ENCODE measurements at places on chromosomes 1 and 21.

GRCh38 chr1:97936976-97937375 lies 16.1 kb upstream of the DPYD start:
- DNase-seq: peak; percentile 43

DNA sequence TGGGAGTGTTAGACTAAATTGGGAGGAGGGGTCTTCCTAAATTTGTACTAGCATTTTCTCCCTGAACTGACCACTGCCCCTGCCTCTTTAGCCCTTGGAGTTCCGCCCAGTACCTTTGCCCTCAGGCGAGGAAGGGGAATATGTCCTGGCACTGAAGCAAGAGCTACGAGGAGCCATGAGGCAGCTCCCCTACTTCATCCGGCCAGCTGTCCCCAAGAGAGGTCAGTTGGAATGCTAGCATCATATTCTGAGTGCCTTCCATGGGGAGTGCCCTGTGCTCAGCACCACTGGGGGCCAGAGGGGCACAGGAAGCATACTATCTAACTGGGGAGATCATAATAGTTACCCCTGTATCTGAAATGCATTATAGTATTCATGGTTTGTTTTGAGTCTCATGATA lies 10.7 kb downstream of the POLR3GL start:
- DNase-seq: no peak

DNA sequence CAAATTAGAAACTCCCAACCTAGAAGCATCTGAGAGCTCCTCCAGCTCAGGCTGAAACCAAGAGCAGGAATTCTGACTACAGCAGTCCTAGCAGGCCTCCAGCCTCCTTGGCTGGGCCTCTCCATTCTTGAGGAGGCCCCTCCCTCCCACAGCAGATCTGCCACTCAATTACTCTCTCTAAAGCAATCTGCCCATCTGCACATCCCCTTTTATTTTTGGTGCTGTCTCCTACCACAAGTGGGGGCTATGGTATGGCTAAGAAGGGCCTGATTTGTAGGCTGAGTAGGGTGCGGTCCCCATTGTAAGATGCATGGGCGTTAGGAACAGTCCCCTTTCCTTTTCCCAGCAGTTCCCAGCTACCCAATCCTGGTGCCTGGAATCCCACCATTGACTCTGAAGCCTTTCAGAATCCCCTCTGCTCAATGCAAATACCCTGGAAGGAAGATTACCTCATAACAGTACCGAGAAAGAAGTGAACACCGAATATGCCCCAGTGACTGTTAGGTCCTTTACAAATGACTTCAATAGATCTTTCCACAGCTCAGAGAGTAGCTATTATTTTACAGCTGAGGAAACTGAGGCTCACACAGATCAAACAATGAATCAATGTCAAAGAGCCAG lies 11.6 kb upstream of the TTC39A start:
- DNase-seq: no peak

DNA sequence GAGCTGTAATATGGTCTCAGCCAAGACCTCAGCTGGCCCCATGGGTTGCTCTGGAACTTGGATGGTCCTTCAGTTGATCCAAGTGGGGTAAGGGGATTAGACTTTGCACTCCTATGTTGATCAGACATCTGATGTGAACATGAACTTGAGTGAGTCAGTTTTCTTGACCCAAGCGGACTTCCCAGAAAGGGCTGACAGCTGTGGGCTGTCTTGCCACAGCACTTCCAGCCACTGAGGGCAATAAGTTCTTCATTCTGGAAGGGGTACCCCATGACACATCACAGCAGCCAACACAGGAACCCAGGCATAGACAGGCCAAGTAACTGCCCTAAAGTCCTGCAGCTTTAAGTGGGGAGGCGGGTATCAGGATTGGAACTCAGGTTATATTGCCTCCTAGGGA lies 93.9 kb upstream of the USP24 start:
- no peak for DNase-seq

DNA sequence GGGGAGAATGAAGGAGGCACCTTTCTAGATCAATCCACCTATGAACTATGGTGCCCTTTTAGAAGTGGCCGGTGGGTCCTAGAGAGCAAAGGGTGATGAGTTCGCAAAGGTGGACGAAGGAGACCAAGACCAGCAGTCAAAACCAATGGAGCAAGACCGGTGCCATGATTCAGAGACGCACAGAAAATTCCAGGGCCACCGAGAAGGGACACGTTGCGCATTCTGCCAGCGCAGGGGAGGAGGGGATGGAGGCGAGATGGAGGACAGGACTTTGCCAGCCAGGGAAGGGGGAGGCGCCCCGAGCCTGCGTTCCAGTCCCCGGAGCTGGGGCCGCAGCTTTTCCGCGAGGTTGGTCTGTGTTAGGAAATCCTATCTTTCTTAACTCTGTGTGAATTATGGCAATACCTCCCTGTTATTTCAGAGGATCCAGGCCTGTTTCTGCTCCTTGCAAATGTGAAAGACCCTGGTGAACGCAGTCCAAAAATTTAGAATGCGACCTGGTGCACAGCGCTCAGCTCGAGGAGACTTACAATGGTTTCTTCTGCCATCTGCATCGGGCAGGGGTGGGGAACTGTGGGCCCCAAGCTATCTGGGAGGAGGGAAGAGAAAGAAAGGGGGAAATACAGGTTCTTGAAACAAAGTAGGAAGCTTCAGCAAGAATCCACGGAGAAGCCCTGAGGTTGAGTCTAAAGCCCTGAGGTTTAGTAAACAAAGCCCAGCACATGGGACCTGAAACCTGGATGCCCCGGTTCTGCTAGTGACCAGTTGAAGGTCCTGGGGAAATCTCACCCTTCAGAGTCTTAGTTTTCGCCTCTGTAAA lies 129.4 kb downstream of the MRPS6 start:
- DNase-seq: peak; percentile 40

- DNase-seq: no peak
Observed at GRCh38 chr1:3380469-3380868, 74.0 kb upstream of the ARHGEF16 start.

DNA sequence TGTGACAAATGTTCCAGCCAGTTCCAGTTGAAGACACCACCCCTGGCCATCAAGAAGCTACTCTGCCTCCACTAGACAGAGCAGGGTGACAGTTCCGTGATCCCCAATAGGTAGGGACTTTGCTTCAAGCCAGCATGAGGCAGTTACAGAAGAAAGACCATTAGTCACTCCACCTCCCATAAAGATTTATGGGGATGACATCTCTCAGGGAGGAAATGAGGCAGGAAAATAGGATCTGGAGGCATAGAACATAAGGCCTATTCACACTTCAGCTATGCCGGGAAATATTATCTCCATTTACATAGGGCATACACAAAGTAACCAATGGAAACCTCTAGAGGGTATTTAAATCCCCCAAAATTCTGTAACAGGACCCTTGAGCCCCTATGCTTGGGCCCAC lies 3.5 kb upstream of the GBP7 start:
- no peak for DNase-seq

GRCh38 chr1:66380452-66381212 lies 153.3 kb upstream of the SGIP1 start:
- DNase-seq: no peak

GRCh38 chr1:7698641-7699040 lies 72.5 kb upstream of the VAMP3 start:
- no peak for DNase-seq

GRCh38 chr1:64092851-64093371 lies 110.5 kb upstream of the UBE2U start:
- no peak for DNase-seq

DNA sequence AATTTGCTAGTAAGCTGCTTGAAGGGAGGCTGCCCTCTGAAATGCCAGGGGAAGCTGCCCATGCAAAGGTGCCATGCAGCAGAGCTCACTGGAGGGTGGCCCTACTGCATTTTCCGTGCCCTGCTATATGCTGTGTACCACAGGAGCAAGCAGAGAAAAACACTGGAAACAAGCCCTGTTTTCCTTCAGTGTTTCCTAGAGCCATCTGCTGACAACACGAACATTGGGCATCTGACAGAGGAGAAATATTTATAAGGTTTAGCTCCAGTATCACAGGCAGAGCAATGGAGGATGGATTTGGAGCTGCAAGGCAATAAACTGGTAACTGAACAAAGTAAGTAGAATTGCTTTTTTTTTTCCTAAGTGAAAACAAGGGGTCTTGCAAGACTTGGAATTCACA lies 198.4 kb downstream of the USP25 start:
- DNase-seq: no peak

GRCh38 chr1:71861022-71861421 lies 421.3 kb downstream of the NEGR1 start:
- no peak for DNase-seq

GRCh38 chr1:197774466-197775281 lies 606 bp downstream of the DENND1B start:
- no peak for DNase-seq

GRCh38 chr1:202238914-202239313 lies 45.3 kb downstream of the LGR6 start:
- DNase-seq: no peak

GRCh38 chr1:115873184-115873583 lies 32.3 kb upstream of the NHLH2 start:
- no peak for DNase-seq

DNA sequence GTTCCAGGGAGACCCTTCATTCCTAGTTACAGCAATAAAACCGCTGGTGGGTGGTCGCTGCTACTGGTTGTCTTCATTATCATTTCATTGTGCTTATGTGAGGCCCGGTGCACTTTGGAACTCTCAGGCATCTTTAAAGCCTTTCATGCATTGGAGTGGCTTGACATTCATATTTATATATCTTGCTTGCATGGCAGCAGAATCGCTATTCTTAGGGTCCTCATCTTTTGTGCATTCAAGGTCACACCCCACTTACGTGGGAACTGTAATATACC lies 110.1 kb downstream of the ZBTB18 start:
- DNase-seq: no peak

DNA sequence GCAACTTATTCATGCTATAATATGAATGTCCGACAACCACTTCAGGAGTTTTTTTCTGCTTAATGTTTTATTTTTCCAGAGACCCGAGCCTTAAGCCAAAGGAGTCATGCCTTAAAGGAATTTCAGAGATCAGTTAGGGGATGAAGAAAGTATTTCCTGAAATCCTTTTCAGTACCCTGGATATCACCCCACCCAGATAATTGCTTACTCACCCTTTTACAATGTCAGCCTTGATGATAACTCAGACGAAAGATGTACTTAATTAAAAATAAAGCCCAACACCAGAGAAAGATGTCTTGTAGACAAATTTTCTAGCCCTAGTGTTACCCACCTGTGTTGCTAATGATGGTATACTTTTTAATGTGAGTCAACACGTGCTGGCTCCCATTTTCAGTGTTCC lies 124.1 kb downstream of the XCL2 start:
- no peak for DNase-seq

DNA sequence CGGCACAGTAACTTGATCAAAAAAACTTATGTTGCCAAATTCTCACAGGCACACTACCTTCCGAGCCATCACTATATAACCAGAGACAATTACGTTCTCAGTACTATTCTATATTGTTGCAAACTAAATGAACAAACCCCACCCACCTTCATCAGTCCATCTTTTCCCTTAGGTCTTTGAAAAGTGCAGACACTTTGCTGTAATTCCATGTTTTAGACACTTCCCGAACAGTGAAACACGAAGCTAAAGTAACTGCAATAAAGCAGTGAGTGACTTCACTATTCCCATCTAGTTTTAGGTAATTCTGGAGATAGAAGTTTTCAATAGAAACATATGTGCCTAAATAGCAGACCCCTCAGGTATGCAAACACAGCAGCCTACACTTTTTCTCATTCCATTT lies 7.7 kb downstream of the SFPQ start:
- DNase-seq: no peak

DNA sequence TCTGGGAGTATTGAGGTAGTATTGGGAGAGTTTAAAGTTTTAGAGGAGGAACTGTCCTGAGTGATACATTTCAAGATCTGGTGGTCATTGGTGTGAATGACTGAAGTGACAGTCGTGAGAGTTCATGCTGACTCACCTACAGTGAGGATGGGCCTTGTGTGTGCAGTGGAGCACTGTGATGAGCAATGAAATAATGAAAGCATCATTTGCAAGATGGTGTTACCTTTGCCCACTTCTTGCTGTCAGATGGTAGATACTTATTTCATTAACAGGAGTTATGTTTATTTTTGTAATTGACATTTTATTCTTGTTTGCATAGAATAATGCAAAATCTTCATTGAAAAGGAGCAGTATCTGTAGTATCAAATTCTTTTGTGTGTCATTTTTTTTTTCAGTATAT lies 29.0 kb downstream of the POU2F1 start:
- no peak for DNase-seq

DNA sequence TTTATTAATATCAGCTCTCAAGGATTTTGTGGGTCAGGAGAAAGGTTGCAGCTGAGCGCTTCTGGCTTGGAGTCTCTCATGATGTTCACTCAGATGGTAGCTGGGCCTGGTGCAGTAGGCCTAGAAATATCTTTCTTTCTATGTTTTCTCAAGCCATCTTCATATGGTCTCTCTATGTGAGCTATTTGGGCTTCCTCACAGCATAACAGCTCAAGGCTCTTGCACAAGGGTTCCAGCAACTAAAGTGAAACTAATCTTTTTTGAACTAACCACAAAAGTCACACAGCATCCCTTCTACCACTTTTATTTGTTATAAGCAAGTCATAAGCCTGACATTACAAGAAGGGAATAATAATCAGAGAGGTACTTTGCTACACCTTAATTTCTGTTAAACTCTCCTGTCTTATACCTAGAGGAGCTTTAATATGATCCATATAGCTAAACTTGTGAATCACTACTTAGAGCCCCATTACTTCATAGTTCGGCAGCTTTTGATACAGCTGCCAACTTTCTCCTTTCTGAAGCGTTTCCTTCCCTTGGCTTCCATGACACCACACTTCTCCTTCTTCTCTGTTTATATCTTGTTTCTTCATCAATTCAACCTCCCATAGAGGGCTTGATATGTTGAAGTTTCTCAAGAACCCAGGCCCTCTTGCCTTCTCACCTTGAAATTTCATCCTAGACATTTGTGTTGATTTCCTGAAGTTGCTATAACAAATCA lies 720.2 kb downstream of the LTN1 start:
- no peak for DNase-seq

DNA sequence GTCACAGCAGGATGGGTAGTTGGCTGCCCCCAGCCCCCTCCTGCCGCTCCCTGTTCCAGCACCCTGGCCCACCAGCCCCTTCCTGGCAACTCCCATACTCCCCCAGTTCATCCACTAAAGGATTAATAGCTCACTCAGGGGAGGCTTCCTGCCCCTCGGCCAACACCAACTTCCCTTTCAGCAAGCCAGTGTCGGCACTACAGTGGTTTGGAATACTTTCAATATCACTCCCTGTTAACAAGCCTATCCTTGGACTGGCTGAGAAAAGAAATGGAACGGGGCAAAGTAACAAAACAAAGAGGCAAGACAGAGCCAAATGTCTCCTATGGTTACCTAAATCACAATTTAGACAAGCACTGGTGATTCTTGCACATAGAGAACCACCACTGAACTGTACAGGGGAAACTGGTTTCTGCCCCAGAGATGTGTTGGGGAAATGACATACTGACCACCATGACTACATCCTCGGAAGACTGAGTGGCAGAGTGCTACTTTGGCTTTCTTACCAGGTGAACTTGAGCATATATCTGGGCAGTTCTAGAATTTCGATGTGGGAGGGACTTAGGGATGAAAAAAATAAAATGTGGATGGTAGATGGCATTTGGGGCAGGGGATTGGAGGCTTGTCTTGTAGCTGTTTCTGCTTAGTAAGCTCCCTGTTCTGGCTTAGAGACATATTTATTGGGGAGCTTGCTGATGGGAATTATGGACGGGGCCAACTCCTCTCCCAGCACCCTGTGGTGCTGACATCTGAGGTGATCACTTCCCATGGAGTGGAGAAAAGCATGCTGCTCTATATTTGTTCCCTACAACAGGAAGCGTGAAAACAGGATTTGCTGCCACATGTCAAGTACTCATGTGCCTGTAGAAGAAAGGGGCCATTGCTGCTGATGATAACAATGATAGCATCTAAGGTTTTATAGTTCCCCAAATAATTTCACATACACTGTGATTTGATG lies 7.1 kb upstream of the CAPN2 start:
- DNase-seq: no peak
